ENCODE measurements at places on chromosomes 5 and 9.

- no peak for DNase-seq
Observed at GRCh38 chr9:115469841-115470240, 351.9 kb upstream of the TNC start.

DNA sequence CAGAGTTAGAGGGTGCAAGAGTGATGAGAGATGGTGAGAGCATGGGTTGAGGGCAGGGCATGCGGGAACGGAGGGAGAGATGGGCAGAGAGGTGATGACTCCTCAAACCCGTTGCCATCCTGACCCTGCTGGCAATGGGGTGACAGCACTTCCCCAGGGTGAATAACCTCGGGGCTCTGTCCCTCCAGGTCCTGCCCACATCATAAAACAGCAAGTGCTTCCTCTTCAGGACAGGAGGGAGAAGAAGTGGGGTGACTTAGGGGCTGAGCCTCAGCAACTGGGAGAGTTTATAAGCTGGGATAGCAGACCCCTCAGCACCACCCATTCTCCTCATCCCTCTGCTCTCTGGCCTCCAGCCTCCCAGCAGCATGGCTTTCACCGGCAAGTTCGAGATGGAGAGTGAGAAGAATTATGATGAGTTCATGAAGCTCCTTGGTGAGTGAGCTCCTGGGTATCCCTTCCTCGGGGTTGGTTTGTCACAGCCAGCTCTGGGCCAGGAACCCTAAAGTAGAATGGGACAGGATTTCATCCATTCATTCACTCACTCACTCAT, at the start of gene FABP6:
TSS of gene FABP6 (plus strand) at position 317 of the 553 bp plus-strand sequence. CDS start at position 369, 52 bp downstream.
- no peak for DNase-seq

DNA sequence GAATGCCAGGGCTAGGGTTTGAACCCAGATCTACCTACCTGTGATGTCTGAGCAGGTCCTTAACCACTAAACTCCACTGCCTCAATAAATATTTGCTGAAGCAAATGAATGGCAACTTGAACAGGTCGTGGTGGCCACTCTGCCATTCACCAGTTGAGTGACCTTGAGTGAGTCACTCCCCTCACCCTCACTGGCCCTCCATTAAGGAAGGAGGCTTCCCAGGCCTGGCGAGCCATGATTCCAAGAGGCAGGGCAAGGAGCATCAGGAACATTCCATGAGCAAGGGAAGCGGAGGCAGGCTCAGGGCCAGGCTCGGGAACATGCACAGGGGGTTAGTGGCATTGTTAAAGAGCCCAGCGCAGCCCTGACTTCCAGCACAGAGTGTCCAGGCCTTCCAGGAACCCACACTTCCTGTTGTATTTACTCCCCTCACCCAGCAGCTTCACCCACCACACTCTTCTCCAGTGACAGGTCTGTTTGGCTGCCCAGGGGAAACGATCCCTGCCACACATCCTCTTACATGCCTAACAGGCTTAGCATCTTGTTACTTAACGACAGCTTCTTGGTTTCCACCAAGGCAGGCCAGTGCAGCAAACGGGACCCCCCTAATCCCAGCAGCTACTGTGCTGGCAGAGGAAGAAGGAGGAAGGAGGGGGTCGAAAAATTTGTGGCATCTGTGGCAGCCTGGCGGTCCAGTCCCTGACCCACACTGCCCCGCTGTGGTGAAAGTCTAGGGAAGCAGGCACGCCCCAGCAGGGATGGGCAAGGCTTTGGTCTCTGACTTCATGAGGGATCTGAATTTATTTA, 43.7 kb upstream of the TTC1 start:
- DNase-seq: peak; percentile 82

DNA sequence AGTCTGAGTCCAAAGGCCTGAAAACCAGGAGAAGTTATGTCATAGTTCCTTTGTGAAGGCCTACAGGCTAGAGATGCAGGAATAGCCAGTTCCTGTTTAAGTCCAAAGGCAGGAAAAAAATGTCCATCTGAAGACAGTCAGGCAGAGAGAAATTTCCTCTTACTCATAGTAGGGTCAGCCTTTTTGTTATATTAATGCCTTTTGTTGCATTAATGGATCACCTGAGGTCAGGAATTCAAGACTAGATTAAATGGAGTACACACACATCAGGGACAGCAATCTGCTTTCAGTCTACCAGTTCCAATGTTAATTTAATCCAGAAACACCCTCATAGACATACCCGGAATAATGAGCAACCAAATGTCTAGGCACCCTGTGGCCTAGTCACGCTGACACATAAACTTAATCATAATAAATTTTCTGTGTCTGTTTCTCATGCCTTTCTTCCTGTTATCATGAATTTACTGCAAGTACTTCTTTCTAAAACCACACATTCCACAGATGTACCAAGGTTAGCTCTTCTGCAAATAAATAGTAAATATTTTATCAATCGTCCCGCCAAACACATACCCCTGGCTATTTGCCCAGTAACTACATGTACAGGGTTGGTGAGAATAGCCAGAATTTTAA, 703.9 kb downstream of the EFNA5 start:
- DNase-seq: no peak

GRCh38 chr9:128903871-128904620, 16.7 kb upstream of the PHYHD1 start:
- no peak for DNase-seq

- no peak for DNase-seq
Observed at GRCh38 chr5:171961117-171961516, 45.3 kb downstream of the FBXW11 start.

- no peak for DNase-seq
Observed at GRCh38 chr9:4084435-4084818, 215.4 kb downstream of the GLIS3 start.

- no peak for DNase-seq
Observed at GRCh38 chr5:125140855-125141254, 394.4 kb upstream of the ZNF608 start.

GRCh38 chr9:93447655-93448054, 3.8 kb upstream of the FAM120A start:
- DNase-seq: no peak

GRCh38 chr5:142944140-142944539, 174.0 kb downstream of the ARHGAP26 start:
- DNase-seq: no peak

DNA sequence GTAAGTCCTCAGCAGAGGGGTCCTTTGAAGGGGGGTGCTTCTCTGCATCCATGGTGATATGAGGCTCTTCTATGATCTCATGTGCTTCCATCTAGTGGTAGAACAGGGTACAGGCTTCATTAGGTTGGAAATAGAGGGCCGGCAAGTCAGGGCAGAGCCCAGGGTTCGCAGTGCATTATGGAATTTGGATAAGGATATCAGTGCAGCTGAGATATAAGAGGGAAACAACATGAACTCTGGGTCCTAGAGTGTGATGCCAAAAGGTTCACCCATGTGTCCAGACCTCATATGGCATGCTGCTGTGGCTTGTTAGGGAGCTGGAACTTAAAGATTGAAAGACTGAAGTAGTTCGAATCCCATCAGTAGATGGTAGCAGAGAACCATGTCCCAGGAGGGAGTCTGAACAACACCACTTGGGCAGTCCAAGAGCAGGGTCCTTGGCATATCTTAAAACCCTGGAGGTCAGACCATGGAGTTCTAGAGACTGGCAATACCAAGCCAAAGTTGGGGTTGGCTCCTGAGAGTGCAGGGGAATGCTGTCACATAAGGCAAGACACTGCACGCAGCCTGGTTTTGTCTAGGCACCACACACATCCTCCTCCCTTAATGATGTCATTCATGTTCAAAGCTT, 2.3 kb downstream of the FAM221B start:
- no peak for DNase-seq

DNA sequence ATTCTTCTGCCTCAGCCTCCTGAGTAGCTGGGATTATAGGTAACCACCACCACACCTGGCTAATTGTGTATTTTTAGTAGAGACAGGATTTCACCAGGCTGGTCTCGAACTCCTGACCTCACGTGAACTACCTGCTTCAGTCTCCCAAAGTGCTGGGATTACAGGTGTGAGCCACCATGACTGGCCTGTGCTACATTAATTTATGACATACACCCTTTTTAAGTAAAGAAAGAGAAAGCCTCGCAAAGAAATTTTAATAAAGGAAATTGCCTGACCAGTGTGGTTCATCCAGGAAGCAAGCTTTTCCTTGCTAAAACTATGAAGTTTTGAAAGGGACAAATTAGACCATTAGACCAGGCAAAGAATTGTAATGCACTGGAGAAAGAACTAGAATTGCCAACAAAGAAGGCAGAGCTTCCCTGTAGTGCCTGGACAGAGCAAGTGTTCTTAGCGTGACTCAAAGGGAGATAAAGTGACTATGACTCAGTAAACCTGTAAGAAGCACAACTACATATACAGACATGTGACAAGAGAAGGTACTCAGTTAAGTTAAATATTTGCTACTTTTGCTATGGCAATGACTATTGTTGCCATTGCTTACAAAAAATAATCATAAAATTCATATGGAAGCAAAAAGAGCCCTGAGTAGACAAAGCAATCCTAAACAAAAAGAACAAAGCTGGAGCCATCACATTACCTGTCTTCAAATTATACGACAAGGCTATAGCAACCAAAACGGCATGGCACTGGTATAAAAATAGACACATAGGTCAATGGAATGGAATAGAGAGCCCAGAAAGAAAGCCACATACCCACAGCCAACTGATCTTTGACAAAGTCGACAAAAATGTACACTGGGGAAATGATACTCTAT, 54.6 kb downstream of the FYB1 start:
- no peak for DNase-seq

- DNase-seq: peak; percentile 91
Observed at GRCh38 chr9:101028346-101029314, at the start of gene PLPPR1. PLPPR1 (plus strand) TSS chr9:101028727.

DNA sequence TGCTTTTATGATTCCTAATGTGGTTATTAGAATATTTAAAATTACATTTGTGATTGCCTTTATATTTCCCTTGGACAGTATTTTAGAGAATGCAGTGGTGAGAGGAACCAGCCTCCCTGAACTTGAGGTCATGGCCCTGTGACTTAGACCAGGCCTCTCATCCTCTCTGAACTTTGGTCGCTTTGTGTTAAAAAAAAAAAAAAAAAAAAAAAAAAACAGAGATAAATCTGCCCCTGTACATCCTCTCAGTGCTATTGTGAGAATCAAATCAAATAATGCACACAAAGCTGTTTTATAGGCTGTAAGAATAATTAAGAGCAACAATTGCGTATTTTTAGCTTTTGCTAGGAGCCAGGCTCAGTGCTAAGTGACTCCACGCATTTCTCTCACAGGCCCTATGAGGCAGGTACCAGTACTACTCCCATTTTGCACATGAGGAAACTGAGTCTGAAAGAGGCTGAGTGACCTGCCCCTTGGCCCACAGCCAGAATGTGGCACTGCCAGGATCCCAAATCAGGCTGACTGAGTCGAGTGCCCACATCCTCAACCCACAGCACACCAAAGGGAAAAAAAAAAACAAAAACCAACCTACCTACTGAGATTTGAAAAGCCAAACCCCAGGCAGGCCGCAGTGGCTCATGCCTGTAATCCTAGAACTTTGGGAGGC, 110.3 kb upstream of the LARP1 start:
- no peak for DNase-seq

DNA sequence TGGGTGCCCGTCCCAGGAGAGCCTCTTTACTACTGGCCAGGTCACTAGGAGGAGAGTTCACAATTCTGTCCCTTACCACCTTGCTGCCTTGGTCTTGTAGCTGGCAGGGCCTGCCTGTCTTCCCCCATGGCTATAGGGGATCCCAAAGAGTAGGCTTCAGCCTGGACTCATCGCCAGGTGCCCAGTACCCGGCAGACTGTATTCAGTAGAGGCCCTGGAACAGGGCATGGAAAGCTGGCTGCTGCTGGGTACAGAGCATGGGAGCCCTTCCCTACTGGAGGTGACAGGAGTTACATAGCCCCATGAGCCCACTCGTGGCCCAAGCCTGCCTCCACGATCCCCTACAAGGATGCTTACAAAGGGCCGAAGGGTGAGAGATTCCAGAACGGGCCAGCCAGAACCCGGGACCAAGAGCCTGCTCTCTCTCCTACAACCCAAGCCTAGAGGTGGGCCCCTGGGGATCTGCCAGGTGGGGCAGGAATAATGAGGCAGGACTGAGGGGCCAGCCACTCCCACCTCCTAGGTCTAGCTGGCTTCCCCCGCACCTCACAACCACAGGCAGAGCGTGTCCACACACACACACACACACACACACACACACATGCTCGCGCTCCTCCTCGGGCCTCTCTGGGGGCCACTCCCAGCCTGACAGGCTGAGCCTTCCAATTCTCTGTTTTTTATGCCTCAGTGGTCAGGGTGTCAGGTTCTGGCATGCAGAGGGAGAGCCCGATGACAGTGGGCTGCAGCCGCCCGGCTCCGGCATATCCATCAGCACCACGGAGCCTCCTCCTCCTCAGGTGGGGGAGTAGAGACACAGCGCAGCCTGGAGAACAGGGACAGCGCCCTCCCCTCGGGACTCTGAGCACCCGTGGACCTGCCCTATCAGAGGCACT, 186.0 kb downstream of the PAX5 start:
- peak; percentile 81 for DNase-seq

DNA sequence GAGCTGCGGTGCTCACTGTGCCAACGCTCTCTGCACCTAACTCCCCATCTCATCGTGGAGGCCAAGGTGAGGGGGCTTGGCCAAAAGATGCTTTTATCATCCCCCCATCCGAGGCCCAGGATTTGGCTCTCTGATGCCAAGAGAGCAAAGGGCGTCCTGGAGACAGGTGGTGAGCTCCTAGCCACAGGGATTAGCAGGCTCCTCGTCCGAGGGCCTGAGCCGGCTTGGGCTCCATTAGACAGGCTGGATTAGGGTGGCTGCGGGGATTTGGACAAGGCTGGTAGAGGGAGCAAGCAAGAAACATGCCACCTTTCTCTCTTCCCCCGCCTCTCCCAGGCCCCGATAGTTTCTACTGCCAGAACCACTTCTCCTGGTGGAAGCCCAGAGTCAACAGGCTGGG, 1.0 kb upstream of the GRM6 start:
- peak; percentile 48 for DNase-seq

DNA sequence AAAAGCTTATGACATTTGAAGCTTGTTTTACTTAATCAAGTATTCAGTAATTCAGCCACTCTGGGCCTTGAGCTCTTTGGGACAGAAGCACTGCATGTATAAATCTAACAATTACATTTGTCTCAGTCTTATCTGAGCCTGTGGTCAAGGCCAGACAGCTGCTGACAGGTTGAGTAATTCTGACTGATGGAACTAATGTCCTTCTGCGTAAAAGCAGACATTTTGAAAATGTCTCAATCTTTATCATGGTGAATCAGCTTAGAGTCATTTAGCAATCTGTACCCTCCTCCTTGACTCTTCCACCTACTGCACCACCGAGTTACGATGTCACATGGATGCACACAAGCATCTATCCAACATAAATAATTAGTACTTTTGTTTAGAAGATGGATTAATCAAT, 400.0 kb downstream of the ARRDC3 start:
- no peak for DNase-seq

DNA sequence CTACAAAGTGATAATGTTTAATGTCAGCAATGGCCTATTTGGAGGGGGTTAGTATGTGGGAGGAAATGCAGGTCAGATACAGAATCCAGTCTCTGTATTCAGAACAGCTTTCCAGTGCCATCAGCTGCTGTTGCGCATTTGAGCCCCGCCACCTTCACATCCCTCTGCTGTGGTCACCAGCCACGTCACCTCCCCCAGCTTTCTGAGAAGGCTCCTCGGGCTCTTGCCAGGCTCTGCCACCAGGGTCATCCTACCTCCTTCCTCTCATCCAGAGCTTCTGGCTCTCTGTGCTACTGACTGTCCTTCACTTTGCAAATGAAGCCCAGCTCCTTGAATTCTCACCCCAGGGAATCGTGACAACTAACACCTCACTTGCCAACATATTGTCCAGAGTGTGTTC, 138.8 kb downstream of the PIK3R1 start:
- DNase-seq: no peak

All from ecto neural progenitor cell (in vitro differentiated cells).